ENCODE measurements at places on chromosomes 7 and 10.

DNA sequence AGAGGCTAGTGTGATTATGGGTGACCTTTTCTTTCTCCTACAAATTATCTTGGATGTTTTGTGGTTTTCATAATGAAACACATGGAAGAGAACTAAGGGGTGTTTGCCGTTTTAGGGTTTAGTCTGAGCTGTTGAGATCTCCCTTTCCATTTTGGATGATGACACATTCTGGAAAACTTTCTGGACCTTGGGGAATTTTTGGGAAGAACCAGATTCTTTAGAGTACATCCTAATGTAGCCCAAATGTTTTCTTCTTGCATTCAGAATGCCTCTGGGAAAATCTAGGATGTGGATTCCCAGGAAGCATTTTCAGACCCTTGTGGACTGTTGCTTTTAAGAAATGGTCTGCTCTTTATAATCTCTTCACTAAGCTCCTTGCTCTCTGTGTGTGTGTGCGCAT is 165.7 kb downstream of the SORCS3 start:
- H3K4me1 ChIP-seq, result no peaks in the 10 kb centered on the region
- peaks cover 45% of the 10 kb centered on the region for H3K27me3 ChIP-seq
- H3K36me3 ChIP-seq, result no peaks in the 10 kb centered on the region
- no peak overlapping the region for H3K27ac ChIP-seq

DNA sequence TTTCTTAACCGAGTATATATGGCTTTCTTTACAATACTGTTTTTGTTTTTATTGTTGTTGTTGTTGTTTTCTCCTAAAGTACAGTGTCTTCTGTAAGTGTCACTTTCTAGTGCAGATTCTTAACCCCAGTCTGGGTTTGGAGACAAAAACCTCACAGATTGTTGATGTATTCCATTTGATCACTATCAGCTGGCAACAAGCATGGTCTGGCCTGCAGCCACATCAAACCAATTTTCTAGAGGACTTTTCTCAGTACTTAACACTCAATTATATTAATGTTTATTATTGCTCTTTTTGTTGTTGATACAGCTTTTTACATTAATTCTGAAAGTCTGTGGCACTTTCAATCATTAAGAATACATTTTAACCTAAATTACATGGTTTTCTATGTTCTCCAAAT is 17.1 kb downstream of the LRRN3 start:
- H3K4me1 ChIP-seq, result peaks cover 68% of the 10 kb centered on the region
- DNase-seq, result no peak
- H3K4me3 ChIP-seq, result no peak overlapping the region
- H3K36me3 ChIP-seq, result peaks cover 42% of the 10 kb centered on the region
- H3K27ac ChIP-seq, result no peak overlapping the region

GRCh38 chr10:84660450-84661159 is 332.2 kb downstream of the CCSER2 start:
- H3K27ac ChIP-seq, result no peak overlapping the region
- no peaks in the 10 kb centered on the region for H3K36me3 ChIP-seq
- no peak overlapping the region for H3K4me3 ChIP-seq
- H3K4me1 ChIP-seq, result no peaks in the 10 kb centered on the region
- DNase-seq, result no peak
- H3K27me3 ChIP-seq, result peaks cover 2% of the 10 kb centered on the region

DNA sequence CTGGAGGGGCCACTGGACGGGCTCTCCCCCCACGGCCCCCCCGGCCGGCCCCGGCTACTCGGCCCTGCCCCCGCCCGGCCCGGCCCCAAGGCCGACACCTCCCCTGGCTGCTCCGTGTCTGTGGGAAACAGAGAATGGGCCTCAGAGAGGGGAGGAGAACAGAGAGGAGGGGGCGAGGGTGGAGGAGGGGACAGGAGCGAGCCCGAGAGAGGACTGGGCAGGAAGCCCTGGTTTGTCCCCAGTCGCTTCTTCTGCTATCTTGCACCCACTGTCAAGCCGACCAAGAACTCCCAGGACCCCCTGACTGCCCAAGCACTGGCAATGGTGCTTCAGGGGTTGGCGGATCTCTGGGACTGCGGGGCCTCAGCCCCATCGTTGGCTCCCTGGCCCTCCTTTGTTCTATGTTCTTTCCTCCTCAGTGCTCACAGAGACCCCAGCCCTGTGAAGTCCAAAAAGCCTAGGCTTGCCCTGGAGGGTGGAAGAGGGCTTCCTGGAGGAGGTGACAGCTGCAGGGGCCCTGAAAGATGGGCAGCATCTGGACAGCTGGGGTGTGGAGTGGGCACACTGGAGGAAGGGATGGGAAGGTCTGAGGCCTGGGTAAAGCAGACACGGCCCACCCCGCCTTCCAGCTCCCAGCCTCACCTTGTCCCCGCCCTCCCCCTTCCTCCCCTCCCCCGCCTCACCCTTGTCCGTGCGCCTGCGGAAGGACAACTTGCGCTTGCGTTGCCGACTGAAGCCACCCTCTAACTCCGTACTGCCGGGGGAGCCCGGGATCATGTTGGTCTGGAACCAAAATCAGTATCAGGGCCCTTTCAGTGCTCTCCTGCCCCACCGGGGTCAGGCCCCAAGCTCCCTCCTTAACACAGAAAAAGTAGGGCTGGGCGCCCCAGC is 30.1 kb downstream of the KCNH2 start:
- no peak for DNase-seq
- peaks cover 9% of the 10 kb centered on the region for H3K36me3 ChIP-seq
- H3K27ac ChIP-seq, result no peak overlapping the region
- peaks cover 16% of the 10 kb centered on the region for H3K27me3 ChIP-seq
- H3K4me3 ChIP-seq, result no peak overlapping the region

DNA sequence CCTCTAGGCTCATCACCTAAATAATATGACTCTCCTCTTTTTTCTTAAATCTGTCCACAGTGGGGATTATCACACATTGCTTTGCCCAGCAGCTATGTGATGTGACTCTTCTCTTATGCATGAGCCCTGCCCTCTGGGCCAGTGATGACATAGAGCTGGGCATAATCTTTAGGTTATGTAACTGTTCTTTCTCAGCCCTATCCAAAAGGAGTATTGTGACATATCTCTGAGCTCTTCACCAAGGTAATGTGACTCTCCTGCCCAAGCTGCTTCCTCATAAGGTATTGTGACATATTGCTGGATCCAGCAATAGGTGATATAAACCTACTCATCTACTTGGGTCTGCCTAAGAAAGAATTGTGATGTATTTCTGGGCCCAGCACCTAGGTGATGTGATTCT is 37.7 kb upstream of the ZNF107 start:
- H3K27ac ChIP-seq, result no peak overlapping the region
- no peak for DNase-seq
- no peaks in the 10 kb centered on the region for H3K36me3 ChIP-seq
- H3K27me3 ChIP-seq, result no peaks in the 10 kb centered on the region

DNA sequence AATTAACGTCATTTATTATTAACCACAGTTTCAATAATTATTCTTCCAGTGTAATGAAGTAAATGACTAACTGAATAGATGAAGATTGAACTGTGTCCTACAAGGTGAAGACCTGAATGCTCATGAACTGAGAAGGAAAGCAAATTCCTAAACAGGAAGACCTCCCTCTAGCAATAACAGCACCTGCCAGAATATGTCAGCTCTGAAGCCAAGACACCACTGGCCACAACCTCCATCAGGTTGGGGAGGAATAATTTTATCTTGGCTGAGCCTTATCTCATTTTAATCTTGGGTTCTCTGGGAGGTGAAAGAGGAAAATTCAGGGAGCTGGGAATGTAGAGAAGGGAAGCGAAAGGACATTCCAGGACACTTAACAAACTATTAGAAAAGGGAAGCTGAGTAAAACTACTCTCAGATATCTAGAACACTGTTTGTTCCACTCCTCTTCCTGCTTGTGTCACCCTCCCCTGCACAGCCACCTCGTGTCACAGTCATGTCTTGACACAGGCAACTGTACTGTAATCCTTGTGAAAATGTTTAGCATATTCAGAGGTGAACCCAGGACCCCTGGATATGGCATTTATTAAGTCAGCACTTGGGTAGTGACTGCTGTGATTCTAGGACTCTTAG is 4.6 kb upstream of the SLC13A1 start:
- H3K4me1 ChIP-seq, result no peaks in the 10 kb centered on the region
- no peak for DNase-seq

DNA sequence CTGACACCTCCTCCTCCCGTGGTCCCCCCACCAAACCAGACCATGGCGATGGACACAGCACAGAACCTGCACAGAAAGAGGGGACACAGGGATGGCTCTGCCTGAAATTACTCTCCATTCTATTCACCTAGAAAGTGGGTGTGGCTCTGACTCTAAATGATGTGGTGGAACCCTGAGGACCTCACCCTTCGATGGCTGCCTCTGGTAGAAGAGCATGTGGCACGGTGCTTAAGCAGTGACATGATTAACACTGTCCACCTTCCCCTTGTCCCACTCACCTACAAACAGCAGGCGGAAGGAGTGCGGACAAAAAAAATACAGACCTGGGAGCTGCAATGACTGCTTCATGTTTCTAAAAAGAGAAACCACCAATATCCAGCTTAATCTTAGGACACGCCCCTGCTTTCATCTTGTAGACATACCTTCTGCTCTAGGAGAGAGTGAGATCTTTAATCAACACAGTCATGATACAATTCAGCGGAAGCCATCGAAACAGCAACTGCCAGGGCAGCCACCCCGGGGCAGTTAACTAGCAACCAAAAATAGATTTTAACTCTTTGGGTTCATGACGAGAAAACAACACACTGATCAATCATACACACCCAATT is 11.4 kb downstream of the JCAD start:
- no peak for DNase-seq
- peaks cover 68% of the 10 kb centered on the region for H3K27me3 ChIP-seq
- no peak overlapping the region for H3K27ac ChIP-seq
- peaks cover 4% of the 10 kb centered on the region for H3K36me3 ChIP-seq
- peak overlapping the region; percentile 74 for H3K4me3 ChIP-seq
- peaks cover 17% of the 10 kb centered on the region for H3K4me1 ChIP-seq

- no peak for DNase-seq
- H3K4me1 ChIP-seq, result no peaks in the 10 kb centered on the region
- H3K4me3 ChIP-seq, result no peak overlapping the region
- no peaks in the 10 kb centered on the region for H3K27me3 ChIP-seq
Measured at GRCh38 chr7:107846324-107846723, 43.3 kb upstream of the SLC26A3 start.

- H3K4me1 ChIP-seq, result peaks cover under 1% of the 10 kb centered on the region
- H3K27ac ChIP-seq, result no peak overlapping the region
- no peaks in the 10 kb centered on the region for H3K36me3 ChIP-seq
- no peak for DNase-seq
- H3K4me3 ChIP-seq, result no peak overlapping the region
Measured at GRCh38 chr10:62250594-62251198, 17.9 kb downstream of the RTKN2 start.

DNA sequence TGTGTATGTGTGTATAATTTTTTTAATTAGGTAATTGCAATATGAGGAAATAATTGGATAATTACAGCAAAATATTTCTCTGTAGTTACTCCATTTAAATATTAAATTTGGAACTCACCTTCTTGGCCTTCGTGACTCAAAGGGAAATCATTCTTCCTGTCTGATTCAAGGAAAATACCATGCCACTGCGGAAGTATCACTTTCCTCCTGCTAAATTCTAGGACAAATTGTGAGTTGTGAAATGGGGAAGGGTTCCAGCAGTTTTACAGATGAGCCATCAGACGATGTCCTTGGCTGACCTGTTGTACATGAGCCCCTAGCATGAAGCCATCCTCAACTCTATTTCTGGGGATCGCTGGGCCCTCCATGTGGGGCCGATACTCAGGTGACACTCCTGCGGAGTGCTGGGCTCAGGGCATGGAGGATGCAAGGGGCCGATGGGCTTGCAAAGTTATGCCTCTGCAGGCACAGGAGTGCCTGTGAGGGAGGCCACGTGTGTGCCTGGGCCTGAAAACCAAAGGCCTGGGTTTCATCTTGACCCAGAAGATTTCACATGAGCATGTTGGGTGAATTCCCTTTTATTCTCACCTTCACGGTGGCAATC is 179.6 kb upstream of the TCERG1L start:
- no peaks in the 10 kb centered on the region for H3K4me1 ChIP-seq
- no peak overlapping the region for H3K27ac ChIP-seq
- H3K36me3 ChIP-seq, result peaks cover 4% of the 10 kb centered on the region
- peaks cover 20% of the 10 kb centered on the region for H3K27me3 ChIP-seq
- no peak overlapping the region for H3K4me3 ChIP-seq

GRCh38 chr10:70816220-70816894 is 609 bp downstream of the SGPL1 start:
- peak; percentile 6 for DNase-seq
- H3K4me3 ChIP-seq, result peak overlapping the region; percentile 96
- H3K4me1 ChIP-seq, result peaks cover 40% of the 10 kb centered on the region
- H3K27me3 ChIP-seq, result no peaks in the 10 kb centered on the region
- peaks cover 24% of the 10 kb centered on the region for H3K36me3 ChIP-seq
- H3K27ac ChIP-seq, result peak overlapping the region; percentile 91

GRCh38 chr7:105838627-105839231 is 37.7 kb downstream of the ATXN7L1 start:
- no peaks in the 10 kb centered on the region for H3K36me3 ChIP-seq
- no peak overlapping the region for H3K4me3 ChIP-seq
- DNase-seq, result no peak
- H3K27ac ChIP-seq, result no peak overlapping the region
- no peaks in the 10 kb centered on the region for H3K27me3 ChIP-seq

DNA sequence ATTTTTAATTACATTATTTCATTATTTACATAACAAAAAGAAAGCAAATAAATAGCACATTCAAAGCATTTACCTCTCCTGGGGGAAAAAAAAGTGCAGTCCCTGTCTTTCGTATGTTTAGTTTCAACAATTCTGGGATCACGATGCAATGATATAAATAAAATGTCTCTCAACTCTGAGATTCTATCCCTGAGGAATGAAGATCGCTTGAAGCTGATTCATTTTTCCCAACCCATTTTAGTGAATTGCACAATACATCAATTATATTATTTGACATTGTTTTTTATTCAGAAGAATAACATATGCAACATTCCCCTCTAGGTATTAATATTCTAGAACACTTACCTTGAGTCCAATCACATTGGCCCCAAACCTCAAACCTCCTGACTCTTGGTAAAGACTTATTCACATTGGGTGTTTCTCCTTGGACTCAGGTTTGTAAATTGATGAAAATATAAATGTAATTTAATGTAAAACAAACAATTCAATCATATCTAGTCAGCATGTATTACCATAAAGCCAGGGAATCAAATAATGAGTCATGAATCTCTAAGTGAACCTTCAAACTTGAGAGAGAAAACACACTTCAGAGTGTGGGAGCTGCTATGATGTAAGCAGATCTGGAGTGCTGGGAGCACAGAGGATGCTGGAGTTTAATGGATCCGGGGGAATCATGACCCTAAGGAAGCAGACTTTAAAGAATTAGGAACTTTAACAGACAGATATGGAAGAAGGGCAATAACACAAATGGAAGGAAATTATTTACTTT is 5.3 kb upstream of the SCIN start:
- no peak overlapping the region for H3K27ac ChIP-seq
- peaks cover 10% of the 10 kb centered on the region for H3K4me1 ChIP-seq
- DNase-seq, result no peak
- H3K27me3 ChIP-seq, result peaks cover 18% of the 10 kb centered on the region
- H3K4me3 ChIP-seq, result no peak overlapping the region
- no peaks in the 10 kb centered on the region for H3K36me3 ChIP-seq
